ENCODE measurements at places on chromosomes 4 and X.

DNA sequence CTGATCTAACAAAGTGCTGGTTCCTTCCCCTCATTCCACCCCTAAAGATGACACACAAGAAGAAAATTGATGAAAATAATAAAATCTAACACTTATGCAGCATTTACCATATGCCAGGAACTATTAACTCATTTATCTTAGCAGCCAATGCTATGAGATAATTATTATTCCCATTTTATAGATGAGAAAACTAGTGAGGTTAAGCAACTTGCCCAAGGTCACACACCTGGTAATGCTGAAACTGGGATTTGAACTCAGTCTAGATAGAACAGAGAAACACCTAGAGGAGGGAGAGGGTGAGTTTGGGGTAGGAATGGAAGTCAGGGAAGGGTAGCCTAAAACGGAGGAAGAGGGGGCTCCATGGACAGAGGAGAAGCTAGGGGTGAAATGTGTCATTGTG lies 18.6 kb downstream of the RBMX start:
- no peak for DNase-seq

DNA sequence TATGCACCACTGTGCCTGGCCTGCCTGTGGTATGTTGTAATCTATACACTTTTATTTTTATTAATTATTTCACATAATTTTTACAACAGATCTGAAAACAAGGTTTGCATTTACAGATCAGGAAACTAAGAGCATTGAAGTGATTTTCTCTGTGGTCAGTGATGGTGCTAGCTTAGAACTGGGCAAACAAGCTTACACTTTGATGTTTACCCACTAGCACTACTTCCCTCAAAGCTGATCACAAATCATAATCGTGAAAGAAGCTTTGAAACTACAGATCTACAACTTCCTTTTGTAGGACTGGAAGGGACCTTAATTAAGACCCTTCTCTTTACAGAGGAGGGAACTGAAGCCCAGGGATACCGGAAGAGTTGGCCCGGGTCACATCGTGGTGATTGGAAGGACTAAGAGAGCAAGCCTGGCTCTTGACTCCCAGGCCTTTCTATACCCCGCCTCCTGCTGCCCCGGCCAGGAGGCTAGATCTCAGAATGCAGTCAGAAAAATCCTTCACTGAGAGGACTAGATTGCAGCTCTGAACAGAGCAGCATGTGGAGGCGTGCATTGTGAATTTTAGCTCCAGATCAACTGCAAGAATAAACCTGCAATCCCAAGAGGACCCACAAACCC lies 93.7 kb upstream of the ZNF827 start:
- no peak for DNase-seq

- DNase-seq = no peak
Measured at GRCh38 chr4:61950625-61951024, 750.5 kb downstream of the ADGRL3 start.

GRCh38 chr4:90078440-90078839 lies 48.8 kb upstream of the CCSER1 start:
- DNase-seq = no peak

DNA sequence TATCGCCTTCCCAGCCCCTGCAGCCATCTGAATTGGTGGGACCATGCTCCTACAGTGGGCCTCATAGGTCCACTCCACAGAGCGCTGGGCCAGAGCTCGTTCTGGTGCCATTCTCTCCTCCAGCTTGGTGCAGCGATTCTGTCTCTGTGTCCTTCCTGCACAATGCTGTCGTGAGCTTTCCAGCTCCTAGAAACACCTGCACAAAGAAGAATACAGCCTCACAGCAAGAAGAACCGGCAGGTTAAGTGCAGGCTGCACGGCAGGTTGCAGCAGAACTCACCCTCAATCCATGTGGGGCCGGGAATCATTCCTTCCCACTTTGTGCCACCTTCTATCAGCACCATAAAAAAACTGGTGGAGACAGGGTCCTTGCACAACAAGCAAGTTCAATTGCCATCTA lies 101.2 kb upstream of the ENPP6 start:
- no peak for DNase-seq

DNA sequence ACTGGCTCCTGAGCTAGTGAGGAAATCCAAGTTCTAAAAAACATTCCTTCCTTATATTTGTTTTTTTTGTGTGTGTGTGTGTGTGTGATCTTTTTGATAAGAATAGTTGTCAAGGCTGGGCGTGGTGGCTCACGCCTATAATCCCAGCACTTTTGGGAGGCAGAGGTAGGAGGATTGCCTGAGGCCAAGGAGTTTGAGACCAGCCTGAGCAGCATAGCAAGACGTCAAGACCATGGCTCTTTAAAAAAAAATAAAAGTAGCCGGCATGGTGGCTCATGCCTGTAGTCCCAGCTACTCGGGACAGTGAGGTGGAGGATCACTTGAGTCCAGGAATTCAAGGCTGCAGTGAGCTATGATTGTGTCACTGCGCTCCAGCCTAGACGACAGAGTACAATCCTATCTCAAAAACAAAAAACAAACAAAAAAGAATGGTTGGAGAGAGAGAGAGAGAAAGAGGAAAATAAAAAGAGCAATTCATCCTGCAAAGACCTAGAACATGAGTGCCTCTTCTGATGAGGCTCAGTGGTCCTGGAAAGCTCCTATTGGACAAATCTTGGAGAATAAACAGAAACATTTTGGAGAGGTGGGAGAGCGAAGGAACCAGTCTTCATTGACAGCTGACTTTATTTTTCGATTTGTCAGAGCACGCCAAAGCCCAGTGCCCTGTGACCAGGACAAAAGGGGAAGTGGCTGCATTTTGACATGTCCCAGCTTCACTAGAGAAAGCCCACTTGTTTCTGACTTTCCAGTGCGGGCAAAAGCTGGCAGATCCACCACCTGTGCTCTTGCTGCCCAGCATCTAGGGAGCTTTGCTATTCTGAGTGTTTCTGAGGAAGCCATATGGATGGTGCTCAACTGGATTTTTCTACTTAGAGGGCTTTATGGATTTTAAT lies 244.7 kb downstream of the PALLD start:
- peak; percentile 32 for DNase-seq

- DNase-seq = no peak
Measured at GRCh38 chr4:182136201-182136600, 107.0 kb upstream of the TENM3 start.

GRCh38 chrX:134457708-134458107 lies 2.3 kb upstream of the HPRT1 start:
- DNase-seq = no peak

GRCh38 chr4:53908661-53909078 lies 155.7 kb downstream of the CHIC2 start:
- peak; percentile 26 for DNase-seq
